ENCODE measurements at places on chromosomes 16 and 17. TPM values are rescaled to one million over a fixed set of nuclear protein-coding genes. Genes with fewer than 3 reads are reported as not detected.

KCNJ2 gene
- 2.5 TPM for total RNA-seq

CA4 gene
- not detected for total RNA-seq

SLFN14 gene
- 0.47 TPM for total RNA-seq

MYH8 gene
- not detected for total RNA-seq

PTX4 gene
- 0.31 TPM for total RNA-seq

SYCE1L gene
- total RNA-seq: 14.4 TPM

EIF1 gene
- total RNA-seq: 2,368 TPM

TSPAN10 gene
- total RNA-seq: 0.24 TPM

KATNIP gene
- total RNA-seq: 38.4 TPM

KRTAP9-2 gene
- not detected for total RNA-seq

C17orf67 gene
- 3.5 TPM for total RNA-seq

CNP gene
- 38.2 TPM for total RNA-seq

GUCY2D gene
- total RNA-seq: not detected

KRT28 gene
- not detected for total RNA-seq

KRTAP3-2 gene
- total RNA-seq: not detected

FOXL1 gene
- not detected for total RNA-seq

ODAD4 gene
- 2.9 TPM for total RNA-seq

ELMO3 gene
- total RNA-seq: 3.3 TPM

TBC1D3C gene
- 2.1 TPM for total RNA-seq

KPNB1 gene
- 273 TPM for total RNA-seq

MAF gene
- 50.1 TPM for total RNA-seq

SCGB1C2 gene
- not detected for total RNA-seq

CCL23 gene
- 0.68 TPM for total RNA-seq

TMC5 gene
- total RNA-seq: not detected

LGALS9B gene
- total RNA-seq: 50.8 TPM

CDC6 gene
- total RNA-seq: 4.9 TPM

MMP15 gene
- total RNA-seq: 0.27 TPM

CORO6 gene
- 3.9 TPM for total RNA-seq

GRB7 gene
- total RNA-seq: 0.27 TPM

TMEM95 gene
- total RNA-seq: not detected

NACA2 gene
- total RNA-seq: not detected

CACNA1G gene
- total RNA-seq: not detected

SNAI3 gene
- 8.2 TPM for total RNA-seq

KRTAP4-9 gene
- not detected for total RNA-seq

KRTAP4-4 gene
- total RNA-seq: not detected

AKAP10 gene
- 60.9 TPM for total RNA-seq

CES5A gene
- not detected for total RNA-seq

SCARF1 gene
- total RNA-seq: 1.0 TPM

XAF1 gene
- total RNA-seq: 130 TPM

IGF2BP1 gene
- not detected for total RNA-seq

PRSS21 gene
- total RNA-seq: not detected

SDF2 gene
- total RNA-seq: 53.0 TPM

ALOX12B gene
- total RNA-seq: 0.29 TPM

CHST4 gene
- not detected for total RNA-seq

KRTAP2-3 gene
- not detected for total RNA-seq

KRTAP3-1 gene
- not detected for total RNA-seq

TTLL6 gene
- total RNA-seq: not detected

DHRS7C gene
- not detected for total RNA-seq

MYH3 gene
- 4.3 TPM for total RNA-seq

B3GNT9 gene
- total RNA-seq: 0.80 TPM

CETP gene
- total RNA-seq: not detected

SBK1 gene
- 59.3 TPM for total RNA-seq

HS3ST3A1 gene
- total RNA-seq: not detected

SERPINF2 gene
- 0.84 TPM for total RNA-seq

GP1BA gene
- 0.25 TPM for total RNA-seq

ORMDL3 gene
- 61.6 TPM for total RNA-seq

STH gene
- total RNA-seq: not detected

MT4 gene
- not detected for total RNA-seq

Data from natural killer cell (primary cell).